ENCODE measurements at places on chromosomes 4 and X.

- ATAC-seq: no peak
These were observed 28.4 kb downstream of the GAGE1 start for GRCh38 chrX:49627086-49627777.

GRCh38 chrX:148811236-148811635 is 310.8 kb downstream of the AFF2 start:
- ATAC-seq: no peak

- no peak for ATAC-seq
These were observed 518 bp upstream of the SAT1 start for GRCh38 chrX:23782455-23782854.

DNA sequence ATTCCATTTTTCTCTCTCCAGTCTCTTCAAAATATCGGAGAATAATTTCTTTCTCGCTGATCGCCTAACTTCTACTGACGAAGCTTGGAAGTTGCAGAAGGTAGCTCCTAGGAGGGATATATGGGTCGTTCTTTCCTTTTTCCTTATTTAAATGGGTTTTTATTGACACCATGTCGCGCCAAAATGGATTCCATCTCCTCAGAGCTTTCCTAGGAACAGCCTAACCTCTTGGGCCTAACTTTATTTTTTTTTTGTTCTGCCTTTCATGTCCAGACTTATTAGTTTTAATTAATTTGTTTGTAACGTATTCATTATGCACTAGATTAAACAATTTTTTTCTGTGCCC is 359.4 kb upstream of the ZCCHC13 start:
- no peak for ATAC-seq

DNA sequence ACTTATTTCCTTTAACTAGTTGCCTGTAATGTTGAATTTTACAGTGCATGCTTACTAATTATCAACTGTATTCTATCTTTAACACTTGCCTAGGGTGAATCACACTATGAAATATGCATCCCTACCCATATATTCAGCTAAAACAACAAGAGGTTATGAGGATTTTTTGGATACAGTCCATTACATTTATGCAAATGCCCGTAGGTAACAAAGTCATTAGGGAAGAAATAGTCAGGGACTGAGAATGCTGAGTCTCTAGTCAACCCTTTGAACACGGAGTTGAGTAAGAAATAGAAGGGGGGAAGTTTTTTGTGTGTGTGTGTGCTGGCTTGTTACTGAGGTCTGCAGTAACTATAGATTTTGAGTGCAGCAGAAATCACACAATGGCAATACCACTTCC is 26.1 kb upstream of the CBLL2 start:
- no peak for ATAC-seq

GRCh38 chr4:125641611-125642010 is 326.9 kb downstream of the FAT4 start:
- ATAC-seq: no peak

DNA sequence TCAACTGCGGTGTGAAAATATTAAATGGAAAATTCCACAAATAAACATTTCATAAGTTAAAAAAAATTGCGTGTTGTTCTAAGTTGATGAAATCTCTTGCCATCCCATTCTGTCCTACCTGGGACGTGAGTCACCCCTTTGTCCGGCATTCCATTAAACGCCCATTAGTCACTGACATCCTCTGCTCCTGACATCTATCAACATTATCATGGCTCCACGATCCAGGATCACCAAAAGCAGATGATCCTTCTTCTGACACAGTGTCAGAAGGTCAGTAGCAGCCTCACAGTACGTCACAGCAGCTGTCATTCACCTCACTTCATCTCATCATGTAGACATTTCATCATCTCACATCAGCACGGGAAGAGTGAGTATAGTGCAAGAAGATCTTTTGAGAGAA is 125.7 kb downstream of the ZNF827 start:
- no peak for ATAC-seq

GRCh38 chr4:37279894-37280592 is 35.5 kb downstream of the NWD2 start:
- ATAC-seq: no peak

GRCh38 chrX:39670281-39670680 is 427.5 kb downstream of the BCOR start:
- no peak for ATAC-seq

GRCh38 chrX:13078739-13079444 is 34.5 kb upstream of the FAM9C start:
- ATAC-seq: no peak

GRCh38 chr4:186806679-186807421 is 83.2 kb upstream of the FAT1 start:
- no peak for ATAC-seq

DNA sequence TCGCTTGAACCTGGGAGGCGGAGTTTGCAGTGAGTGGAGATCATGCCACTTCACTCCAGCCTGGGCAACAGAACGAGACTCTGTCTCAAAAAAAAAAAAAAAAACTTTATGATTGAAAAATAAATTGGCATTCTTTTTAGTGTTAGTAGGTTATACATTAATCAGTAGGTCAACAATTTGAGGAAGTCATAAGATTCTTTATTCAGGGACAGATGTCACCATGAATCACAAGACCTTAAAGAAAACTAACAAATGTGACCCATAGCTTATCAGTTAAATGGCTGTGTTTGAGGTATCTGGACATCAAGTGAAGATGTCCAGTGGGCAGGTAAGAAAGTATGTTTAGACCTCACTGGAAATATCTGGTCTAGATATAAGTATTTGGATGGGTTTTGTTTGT is 9.3 kb upstream of the PRMT9 start:
- ATAC-seq: no peak

DNA sequence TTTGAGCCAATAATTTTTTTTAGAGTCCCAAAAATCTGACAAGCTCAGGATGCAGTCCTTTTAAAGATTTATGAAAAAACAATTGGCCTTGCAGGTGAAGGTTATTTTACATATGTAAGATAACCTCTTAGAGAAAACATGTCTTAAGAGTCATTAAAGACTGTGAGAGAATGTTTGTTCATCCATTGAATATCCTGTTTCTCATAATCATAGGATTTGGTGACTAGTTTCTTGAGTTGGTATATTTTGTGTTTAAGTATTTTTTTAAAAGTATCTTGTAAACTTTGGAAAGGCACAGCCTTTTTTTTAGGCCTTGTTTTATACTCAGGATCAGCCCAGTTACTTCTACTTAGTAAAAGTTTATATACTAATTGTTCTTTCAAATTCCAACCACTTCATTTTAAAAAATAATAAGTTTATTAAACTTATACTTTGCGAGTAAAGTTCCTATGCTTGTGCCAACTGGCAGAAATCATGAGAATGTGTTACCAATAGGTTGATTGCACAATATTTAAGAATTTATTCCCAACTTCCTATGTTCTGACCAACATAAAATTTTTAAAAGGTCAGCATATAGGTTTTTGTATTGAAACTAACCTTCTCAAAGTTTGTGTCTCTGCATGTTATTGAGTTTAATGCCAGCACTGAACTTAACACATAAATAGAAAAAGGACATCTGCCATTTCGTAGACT is 40.0 kb upstream of the ARSJ start:
- ATAC-seq: no peak

GRCh38 chr4:139892973-139893736 is 227.5 kb downstream of the MGST2 start:
- no peak for ATAC-seq

GRCh38 chr4:10605746-10606482 is 78.7 kb downstream of the CLNK start:
- ATAC-seq: no peak

GRCh38 chrX:16458208-16458607 is 191.8 kb upstream of the S100G start:
- no peak for ATAC-seq

DNA sequence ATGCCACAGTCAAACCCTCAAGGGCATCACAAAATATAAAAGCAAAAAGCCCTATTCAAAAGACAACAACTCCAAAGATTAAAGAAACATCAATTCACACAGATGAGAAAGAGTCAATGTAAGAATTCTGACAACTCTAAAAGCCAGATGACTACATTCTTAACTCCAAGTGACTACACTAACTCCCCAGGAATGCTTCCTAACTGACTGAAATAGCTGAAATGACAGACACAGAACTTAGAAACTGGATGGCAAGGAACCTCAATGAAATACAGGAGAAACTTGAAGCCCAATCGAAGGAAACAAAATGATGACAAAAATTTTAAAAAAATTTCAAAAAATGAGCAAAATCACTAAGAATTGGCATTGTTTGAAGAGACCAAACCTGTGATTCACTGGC is 1047.6 kb upstream of the PCDH10 start:
- ATAC-seq: no peak

- ATAC-seq: no peak
These were observed 84.8 kb downstream of the STOX2 start for GRCh38 chr4:183989931-183990330.

GRCh38 chr4:126742048-126742447 is 890.7 kb upstream of the INTU start:
- ATAC-seq: no peak

GRCh38 chr4:173039617-173040577 is 128.7 kb upstream of the GALNT7 start:
- no peak for ATAC-seq

GRCh38 chr4:3297066-3297859 is 4.4 kb downstream of the RGS12 start:
- ATAC-seq: no peak

- ATAC-seq: no peak
These were observed 164.7 kb downstream of the DCLK2 start for GRCh38 chr4:150242820-150243458.

DNA sequence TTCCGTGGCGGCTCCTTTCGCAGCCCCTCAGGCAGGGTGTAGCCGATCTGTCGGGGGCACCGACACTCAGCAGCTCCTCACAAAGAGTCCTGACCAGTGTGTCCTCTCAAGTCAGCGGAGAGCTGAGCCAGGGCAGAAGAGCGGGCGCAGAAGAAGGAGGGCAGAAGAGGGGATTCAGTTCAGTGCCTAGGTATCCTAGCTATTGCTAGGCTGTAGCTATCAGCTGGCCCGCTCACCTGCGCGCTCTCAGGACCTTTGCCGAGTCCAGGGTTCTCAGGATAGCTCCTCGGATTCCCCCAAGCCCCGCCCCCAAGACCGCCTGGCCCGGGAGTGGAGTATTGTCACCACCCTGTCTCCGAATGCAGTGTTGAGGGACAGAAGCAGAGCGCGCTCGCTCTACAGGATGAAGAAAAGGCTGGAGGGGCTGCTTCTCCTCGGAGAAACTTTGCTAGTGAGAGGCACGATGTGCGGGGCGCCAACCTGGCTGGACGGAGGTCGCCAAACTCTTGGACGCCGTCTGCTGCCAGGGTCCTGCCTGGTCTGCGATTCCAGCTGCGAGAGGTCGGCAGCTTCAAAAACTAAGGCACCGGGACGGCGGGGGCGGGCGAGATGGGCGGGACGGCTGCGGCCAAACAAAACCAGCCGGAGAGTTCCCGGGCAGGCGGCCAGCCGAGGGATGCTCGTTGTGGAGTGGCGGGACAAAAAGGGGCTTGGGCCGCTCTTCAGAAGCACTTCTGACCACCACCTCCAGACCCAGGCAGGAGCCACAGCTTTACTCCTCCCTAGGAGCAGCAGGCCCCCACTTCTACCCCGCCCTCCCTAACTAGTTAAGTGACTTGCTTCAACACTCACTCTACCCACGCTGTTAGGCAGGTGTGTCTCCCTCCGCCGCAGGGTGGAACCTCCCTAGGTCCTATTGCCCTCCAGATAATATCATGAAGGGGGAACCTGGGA is at the start of gene XKRX:
XKRX (minus strand) TSS at position 258 of the 954 bp plus-strand sequence. CDS start 613 bp downstream, outside the sequence.
- ATAC-seq: peak; percentile 88

- no peak for ATAC-seq
These were observed 1122.9 kb upstream of the PCDH10 start for GRCh38 chr4:132026166-132026565.

GRCh38 chr4:9952415-9952950 is 68.8 kb downstream of the SLC2A9 start:
- ATAC-seq: no peak

- ATAC-seq: no peak
These were observed 27.3 kb downstream of the PIGG start for GRCh38 chr4:526189-526909.

GRCh38 chrX:39398963-39399261 is 597.7 kb downstream of the MID1IP1 start:
- no peak for ATAC-seq

GRCh38 chr4:136650541-136651277 is 881.6 kb downstream of the PCDH18 start:
- ATAC-seq: no peak

DNA sequence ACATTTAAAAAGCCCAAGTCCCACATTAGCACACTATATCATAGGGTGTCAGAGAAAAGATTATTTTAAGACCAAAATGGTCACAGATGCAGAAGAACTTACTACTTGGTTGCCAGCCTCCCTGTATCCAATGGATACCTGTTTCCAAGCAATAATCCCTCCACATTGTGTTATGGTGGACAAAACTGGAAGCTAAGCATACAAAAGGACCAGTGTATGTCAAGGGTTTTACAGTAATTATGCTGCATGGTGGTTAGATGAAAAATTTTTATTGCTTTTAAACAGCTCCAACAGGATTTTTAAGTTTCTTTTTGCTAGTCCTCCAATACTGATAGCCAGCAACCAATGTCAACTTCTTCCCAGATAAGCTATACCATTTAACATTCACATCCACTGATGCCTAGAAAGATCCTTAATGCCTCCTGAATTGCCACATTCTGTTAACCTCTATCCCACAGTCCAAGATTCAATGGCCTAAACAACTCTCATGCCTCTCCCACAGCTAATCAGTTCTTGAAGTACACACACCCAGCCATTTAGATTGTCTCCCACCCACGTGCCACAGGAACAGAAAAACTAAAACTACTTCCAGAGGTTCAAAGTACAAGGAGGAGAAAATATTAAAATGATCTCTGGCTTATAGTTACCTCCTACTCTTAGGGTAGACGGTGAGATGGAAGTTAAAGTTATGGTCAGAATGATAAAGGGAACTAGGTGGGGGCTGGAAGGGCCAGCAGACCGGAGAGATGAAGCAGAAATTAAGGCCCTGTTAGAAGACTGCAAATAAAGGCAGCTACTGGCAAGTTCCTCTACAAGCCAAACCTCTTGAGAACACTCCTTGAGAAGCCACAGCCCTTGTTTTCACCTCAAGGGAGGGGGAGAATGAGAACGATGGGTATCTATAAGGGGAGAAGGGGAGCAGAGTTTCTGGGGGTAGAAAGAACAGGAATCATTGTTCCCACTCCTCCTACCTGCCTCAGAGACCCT is 5.5 kb downstream of the MED14 start:
- ATAC-seq: no peak

DNA sequence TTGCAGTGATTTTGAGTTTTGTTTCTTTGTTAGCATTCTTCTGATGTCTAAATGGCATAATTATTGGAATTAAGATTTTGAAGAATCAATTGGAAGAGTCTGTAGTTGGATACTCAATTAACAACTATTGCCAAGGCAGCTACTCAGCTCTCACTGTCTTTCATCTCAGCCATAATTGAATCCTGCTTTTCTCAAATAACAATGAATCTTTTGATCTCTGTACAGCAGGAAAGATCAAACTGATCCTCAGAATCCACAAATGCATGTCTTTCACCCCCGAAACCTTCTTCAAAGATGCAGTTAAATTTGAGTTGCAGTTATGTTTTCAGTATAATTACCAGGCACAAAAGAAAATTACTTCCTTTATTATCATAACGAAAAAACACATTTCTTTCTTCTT is 86.2 kb downstream of the MAD2L1 start:
- ATAC-seq: no peak
